Mammary epithelial cell (primary cell): ENCODE measurements at places on chromosomes 2 and 18. TPM values are rescaled to one million over a fixed set of nuclear protein-coding genes. Genes with fewer than 3 reads are reported as not detected.
A peak's percentile ranks its signal among the peaks of the same experiment; 100 is the strongest.

Gene CFAP210
- not detected for polyA plus RNA-seq

DNA sequence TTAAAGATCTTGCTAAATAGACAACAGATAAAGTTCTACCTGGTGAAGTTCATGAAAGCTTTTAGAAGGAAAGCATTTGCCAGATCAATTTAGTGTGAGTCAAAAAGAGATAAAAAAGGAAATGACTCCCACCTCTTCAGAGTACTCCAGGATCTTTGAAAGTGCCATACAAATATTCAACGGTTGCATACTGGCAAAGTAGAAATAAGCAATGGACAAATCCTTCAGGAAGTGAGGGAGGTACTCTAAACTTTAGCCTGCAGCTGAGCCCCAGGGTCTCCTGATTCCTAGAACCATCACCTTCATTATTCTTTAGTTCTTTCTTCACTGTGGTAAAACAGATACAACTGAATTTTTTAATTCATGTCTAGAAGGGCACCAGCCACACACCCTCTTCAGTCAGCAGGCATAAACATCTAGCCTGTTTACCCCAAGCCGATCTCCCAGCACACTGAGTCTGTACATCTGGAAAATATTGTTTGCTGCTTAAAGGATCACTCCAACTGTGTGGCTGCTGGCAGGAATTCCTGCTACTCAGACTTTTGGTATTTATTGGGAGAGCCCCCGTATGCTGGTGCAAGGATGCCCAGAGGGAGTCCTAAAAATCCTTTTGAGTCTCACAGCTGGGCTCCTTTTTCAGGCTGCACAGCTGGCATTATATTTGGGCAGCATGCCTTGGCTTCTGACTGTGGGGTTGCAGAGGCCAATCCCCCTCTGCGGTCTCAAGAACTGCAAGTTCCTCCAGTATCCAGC, 72.3 kb upstream of the SESTD1 start:
- DNase-seq: no peak

DNA sequence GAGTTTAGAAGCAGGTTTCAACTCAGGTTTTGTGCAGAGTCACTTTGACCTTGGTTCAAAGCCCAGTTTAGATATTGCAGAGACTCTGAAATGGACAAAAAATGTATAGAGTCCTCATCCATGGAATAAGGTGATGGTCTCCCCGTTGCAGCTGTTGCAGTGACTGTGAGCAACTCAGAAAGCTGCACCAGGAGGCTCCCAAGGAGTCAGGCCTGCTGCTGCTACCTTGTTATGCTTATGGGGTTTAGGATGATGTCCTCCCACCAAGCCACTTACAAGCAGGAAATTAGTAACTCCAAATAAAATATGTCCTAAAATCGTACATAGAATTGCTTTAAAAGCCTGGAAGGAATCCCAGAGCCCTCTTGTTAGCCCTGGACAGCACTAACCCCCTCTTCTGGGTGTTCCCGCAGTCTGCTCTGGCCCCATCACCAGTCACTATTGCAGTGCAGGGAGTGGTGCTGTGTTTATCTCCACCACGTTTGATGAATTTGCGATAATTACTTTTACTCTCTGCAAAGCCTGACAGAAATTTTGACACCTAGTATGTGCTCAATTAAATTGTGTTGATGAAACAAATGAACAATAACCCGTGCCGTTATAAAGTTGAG, 189.0 kb downstream of the CNTNAP5 start:
- DNase-seq: no peak

DNA sequence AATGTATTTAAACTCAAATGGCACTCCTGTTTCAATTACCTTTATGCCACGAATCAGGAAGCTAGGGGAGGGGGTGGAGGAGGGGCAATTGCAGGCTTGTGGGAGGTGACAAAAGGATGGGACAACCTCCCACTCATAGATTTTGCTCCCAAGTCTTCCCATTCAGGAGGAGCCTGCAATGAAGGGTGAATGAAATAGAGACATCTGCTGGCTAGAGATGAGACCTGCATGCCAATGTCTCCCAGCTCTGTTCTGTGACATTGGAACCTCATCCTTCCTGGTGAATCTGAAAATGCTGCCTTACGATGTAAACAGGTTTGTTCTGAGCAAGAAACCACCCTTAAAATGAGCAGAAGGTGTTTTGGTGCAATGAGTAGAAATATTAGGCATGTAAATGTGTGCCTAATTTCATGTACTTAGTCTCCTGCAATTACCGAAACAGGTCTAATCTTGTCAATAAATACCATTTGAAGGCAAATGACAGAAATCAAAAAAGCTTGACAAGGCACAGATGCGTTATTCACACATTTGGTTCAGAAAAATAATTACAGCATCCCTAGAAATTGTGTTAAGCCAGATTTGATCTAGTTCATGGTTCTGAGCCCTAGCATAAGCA, 2.7 kb upstream of the PID1 start:
- peak; percentile 72 for DNase-seq

DNA sequence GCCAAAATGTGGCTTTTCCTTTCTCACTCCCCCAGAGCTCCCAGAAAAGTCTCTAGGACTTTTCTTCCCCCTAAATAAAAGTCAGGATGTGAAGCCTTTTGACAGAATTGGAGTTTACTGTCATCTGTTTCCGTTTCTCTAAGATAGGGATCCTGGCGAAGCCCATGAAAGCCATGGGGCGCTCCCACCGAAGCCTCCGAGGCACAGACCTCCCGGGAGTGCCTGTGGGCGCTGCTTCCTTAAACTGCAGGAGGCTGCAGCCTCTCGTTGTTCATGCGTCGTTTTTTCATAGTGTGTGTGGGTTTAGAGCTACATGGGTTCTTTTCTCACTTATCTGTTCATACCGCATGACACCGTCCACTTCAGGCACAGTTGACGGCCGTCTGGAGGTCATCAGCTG, 56.8 kb downstream of the ASAP2 start:
- DNase-seq: no peak
